Activated T-cell treated with anti-CD3 and anti-CD28 coated beads, Interleukin-2, amount 50 U/mL, for 72 hours (primary cell): ENCODE measurements at places on chromosomes 2 and 18.

GRCh38 chr18:22676423-22676822, 256.7 kb upstream of the RBBP8 start:
- DNase-seq = no peak

DNA sequence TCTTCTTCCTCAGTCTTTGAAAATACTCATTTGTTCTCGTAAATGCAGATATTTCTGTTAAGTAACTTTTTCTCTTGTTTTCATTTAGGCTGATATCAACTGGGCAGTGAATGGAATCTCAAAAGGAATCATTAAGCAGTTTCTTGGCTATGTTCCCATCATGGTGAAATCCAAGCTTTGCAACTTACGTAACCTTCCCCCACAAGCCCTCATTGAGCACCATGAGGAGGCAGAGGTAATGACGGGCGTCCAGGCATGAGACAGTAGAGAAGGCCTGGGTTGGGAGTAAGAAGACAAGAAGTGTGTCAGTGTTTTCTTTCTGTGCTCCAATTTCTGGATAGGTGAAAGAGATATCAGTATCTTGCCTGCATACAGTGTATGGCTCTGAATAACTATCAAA, 5.1 kb downstream of the POLR1B start:
- no peak for DNase-seq

- DNase-seq = no peak
These were observed 53.5 kb downstream of the TFCP2L1 start for GRCh38 chr2:121231385-121232000.

- no peak for DNase-seq
These were observed 2.9 kb downstream of the TBR1 start for GRCh38 chr2:161418715-161419637.

DNA sequence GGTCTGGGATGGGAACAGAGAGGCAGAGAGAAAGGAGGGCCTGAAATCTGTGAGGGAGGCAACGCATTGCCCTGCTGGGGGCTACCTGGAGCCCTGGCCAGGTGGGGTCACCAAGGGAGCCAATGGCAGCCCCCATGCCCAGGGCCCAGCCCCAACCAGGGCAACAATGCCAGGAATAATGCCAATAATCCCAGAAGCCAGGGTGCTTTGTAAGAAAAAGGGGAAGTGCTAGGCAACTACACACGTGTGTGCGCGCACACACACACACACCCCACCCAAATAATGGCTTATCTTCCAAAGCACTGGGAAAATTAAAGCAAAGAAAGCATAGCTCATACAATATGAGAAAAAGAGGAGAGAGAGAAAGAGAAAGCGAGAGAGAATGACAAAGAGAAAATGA, 7.0 kb upstream of the CLEC4F start:
- DNase-seq = no peak

GRCh38 chr2:163659224-163659623, 76.6 kb downstream of the FIGN start:
- no peak for DNase-seq

- DNase-seq = peak; percentile 34
These were observed 657 bp downstream of the SGPP2 start for GRCh38 chr2:222424729-222425671.

DNA sequence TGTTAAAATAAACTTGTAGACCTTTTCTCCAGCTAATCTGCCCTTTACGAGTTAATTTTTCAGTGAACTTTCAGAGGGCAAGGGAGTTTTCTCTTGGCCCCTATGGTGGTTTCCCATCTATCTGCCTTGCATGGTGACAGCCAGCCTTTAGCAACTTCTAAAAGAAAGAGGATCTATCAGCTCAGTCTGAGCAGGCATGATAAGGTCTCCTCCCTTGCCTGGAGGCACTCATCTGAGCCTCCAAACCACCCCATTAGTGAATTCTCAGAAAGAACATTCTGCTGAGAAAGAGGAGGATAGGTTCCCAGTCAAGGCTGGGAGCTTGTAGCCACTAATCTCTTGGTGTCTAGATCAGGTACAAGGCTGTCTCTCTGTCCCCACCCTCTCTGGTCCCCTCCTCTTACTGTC, 10.7 kb upstream of the GYPC start:
- no peak for DNase-seq

DNA sequence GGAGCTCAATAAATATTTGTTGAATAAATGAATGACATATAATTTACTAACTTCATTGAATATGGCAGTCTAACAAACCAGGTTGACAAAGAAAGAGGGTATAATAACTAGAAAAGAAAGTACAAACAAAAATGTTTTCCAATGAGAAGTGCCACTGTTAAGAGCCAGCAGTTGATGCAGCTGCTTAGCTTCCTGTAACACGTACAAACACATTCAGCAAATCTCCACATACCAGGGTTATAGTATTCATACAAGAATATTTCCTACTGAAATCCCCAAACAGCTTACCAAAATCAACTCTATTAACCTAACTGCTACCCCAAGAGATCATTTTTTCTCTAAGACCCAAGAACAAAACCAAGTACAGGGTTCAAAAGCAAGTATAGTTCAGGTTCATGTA, 77.7 kb downstream of the THADA start:
- DNase-seq = no peak

- DNase-seq = no peak
These were observed 755 bp upstream of the ATP9B start for GRCh38 chr18:79068341-79068936.

DNA sequence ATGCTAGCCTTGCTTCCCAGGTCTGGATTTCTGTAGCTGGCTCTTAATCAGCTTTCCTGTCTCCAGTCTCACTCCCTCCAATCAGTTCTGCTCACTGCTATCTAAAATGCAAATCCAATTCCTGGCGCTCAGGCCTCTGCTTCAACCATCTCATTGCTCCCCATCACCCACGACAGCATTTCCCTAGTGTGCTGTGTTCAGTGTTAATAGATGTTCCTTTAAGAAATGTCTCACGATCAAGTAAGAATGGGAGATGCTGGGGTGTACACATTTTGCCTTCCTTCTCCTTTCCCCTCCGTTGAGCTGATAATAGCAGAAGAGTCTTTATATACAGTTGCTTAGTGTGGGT, 1.6 kb upstream of the PUM2 start:
- DNase-seq = no peak

- no peak for DNase-seq
These were observed 685.6 kb upstream of the NXPH2 start for GRCh38 chr2:139465789-139466188.

- DNase-seq = no peak
These were observed 798.8 kb upstream of the HS6ST1 start for GRCh38 chr2:129117434-129117833.
